ENCODE measurements at places on chromosomes 4 and X.

DNA sequence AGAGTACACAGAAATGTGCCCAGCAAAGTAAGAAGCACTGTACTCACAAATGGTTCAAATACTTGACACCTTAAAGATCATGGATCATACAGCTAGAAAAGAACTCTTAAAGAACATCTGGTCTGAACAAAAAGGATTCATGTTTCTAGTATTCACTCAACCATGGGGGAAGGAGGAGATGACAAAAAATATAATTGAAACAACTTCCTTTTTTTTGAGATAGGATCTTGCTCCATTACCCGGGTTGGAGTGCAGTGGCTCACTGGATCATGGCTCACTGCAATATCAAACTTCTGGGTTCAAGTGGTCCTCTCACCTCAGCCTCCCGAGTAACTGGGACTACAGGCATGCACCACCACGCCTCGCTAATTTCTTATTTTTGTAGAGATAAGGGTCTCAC, 6.0 kb downstream of the DHX15 start:
- no peak for DNase-seq

DNA sequence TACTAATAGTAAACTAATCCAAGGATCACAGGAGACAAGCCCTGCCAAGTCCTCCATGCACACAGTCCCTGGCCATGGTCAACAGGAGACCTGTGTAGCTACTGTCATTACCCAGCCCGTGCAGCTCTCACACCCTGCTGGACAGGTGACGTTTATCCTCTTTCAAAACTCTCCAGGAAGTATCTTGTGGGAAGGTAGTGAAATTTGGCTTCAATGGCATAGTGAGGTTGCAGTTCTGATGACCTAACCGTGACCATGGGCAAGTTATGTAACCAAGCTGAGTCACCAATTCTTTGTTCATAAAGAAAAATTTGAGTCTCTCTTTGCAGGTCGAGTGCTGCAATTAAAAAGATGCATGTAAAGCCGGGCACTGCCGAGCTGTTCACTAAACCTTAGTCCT, 11.3 kb upstream of the SLC2A9 start:
- no peak for DNase-seq

DNA sequence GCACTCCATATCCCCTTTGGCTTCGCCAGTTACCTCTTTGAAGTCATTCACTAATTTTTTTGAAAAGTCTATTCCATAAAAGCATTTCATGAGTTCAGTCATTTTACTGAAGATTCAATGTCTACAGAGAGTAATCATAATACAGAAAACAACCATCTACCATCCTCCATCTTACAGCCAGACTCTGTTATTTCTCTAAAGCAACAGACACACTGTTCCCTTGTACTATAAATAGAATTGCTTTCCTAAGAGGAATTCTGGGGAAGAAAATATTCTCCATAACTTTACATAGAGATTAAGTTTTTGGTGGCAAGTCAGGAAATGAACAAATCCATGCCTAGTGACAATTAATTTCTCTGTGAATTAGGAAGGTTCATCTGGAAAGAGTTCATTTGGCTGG, 37.0 kb downstream of the XK start:
- no peak for DNase-seq

GRCh38 chr4:30454504-30454903, 265.7 kb upstream of the PCDH7 start:
- DNase-seq = no peak

DNA sequence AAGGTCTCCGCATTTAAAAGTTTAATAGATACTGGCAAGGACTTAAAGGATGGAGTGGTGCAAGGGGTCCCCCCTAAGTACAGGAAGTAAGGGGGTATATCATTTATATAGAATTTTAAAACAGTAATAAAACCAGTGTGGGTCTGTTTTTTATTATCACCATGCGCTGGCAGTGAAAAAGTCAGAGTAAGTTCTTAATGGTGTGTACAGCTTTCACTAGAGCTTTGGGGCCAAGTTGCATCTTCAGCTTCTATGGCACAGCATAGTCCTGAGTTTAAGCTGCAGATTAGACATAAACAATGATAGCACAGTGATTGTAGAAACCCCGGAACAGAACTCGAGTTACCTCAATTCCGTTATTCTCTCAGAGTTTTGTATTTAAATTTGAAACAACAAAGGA, 27.6 kb downstream of the RHOH start:
- no peak for DNase-seq

DNA sequence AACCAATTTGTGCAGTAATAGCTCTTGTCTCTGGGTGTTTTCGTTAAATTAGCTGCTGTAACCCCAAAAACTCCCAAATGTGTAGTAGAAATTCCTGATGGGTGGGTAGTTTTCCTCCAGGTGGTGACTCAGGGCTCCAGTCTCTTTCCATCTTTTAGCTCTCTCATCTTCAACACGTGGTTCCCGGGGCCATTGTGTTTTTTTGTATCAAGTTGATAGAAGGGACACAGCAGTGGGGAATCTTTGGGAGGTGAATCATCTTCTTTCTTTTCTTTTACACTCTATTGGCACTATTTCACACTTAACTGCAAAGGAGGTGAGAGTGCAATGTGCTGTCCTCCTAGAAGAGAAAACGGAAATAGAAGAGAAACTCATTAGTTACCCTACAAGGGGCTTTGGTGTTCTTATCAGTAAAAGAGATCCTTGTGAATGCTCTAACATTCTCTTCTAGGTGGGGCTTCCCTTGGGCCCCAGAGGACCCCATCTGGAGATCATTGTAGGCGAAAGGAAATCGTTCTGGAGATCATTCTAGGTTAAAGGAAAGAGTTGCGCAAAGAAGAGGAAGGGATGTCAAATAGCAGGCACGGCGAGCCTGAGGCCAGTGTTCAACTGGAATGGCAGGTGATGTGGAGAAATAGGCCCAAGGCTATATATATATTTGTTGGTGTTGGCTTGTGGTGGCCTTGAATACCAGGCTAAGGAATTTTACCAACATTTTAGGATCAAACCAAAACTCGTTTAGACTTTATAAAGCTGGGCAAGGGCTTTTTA, 68.2 kb upstream of the ACSL1 start:
- no peak for DNase-seq

DNA sequence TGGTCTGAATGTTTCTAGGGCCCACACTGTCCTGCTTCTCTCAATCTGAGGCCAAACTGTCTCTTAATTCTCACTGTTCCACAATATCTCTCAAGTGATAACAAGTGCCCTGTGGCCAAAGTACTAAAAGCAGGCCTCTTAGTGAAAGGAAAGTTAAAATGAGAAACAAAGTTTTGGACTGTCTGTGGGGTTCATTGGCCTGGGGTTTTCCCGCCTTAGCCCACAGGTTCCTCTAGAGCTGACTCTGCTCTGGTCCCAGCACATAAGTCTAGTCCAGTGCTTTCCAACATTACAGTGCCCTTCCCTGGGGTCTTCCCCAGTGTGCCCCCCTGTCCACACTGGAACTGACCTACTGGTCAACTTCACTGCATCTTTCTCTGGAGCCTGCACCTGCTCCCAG, 6.3 kb downstream of the MAGEB1 start:
- DNase-seq = no peak

DNA sequence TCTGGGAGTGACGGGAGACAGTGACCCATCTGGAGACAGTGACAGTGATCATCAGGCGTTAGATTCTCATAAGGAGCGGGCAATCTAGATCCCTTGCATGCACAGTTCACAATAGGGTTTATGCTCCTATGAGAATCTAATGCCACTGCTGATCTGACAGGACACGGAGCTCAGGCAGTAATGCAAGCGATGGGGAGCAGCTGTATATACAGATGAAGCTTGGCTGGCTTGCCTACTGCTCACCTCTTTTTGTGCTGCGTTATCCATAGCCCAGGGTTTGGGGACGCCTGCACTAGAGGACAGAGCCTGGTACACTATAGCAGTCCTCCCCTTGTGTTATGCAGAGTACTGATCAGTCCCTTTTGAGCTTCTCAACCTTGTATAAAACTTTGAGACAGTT, 23.5 kb downstream of the NFKB1 start:
- no peak for DNase-seq

DNA sequence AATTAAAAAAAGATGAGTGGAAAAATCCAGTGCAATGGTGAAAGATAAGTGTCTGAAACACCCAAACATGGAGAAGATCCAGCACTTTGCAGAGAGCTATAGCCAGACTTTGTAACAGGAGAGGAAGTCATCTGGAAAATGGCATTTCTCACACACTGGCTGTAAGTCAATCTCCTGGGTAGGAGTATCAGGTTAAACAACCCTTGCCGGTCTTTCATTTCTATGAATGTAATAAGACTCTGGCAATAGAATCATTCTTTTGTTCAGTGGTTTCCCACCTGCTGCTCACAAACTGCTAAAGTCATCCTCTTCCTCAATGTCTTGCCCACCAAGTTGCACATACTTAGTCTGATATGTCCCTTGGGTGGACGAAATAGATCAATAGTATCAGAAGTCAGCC, 94.0 kb upstream of the ATP8A1 start:
- DNase-seq = no peak

- no peak for DNase-seq
Measured at GRCh38 chr4:163462556-163462955, 11.0 kb downstream of the TKTL2 start.

DNA sequence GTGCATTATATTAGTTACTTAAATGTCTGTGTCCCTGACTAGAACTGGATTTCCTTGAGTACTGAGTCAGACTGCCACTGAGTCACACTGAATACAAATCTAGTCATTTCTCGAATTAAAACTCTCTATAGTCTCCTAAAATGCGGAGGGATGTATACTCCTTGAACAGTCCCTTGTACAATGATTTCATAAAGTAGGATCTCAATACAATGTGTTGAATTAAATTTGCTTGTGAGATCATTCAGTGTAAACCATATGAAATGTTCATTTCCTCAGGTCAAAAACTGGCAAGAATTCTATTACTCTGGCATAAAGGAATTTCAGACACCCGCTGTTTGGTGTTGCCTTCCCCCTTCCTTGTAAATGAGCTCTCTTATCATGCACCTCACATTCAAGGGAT, 17.5 kb upstream of the FAM241A start:
- no peak for DNase-seq

GRCh38 chr4:3838437-3839380, 72.5 kb downstream of the ADRA2C start:
- no peak for DNase-seq

- DNase-seq = no peak
Measured at GRCh38 chr4:88843067-88843685, 145.5 kb upstream of the NAP1L5 start.

DNA sequence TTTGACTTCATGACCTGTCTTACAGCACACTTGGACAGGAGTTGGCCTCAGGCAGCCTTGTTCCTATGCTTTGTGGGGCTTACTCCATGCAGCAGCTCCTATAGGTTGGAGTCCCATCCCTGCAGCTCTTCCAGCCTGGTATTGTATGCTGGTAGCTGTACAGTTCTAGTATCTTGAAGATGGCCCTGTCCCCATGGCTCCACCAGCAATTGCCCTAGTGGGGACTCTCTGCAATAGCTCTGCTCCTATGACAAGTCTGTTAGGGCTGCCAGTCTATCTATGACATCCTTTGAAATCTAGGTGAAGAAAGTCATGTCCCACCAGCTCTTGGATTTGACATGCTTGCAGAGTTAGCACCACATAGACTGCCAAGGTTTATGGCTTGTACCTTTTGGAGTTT, 252.6 kb downstream of the ANTXR2 start:
- no peak for DNase-seq

GRCh38 chrX:151830911-151831310, 81.8 kb upstream of the MAGEA4 start:
- no peak for DNase-seq

- no peak for DNase-seq
Measured at GRCh38 chrX:119817130-119817690, 25.8 kb upstream of the RPL39 start.

GRCh38 chr4:127629371-127629770, 3.4 kb upstream of the INTU start:
- DNase-seq = no peak

DNA sequence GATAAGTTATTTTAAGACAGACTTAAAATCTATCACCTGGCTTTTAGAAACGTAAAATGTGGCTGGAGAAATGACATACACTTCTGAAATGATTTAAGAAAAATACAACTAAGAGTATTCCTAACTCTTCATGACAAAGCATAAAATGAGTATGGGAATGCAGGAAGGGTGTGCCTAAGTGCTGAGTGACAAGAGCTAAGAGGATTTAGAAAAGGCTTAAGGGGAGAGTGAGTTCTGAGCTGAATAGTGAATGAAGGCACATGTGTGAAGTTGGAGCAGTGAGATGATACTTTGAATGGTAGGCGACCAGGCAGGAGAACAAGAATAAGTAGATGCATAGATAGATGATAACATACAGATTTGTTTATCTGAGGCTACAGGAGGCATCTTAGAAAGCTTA, 458.3 kb upstream of the TENM3 start:
- no peak for DNase-seq

All from stimulated activated CD4-positive, alpha-beta T cell treated with anti-CD3 and anti-CD28 coated beads, Interleukin-2, amount 100 ng/mL, for 4 hours (primary cell).